ENCODE measurements at places on chromosomes 3 and 15.

DNA sequence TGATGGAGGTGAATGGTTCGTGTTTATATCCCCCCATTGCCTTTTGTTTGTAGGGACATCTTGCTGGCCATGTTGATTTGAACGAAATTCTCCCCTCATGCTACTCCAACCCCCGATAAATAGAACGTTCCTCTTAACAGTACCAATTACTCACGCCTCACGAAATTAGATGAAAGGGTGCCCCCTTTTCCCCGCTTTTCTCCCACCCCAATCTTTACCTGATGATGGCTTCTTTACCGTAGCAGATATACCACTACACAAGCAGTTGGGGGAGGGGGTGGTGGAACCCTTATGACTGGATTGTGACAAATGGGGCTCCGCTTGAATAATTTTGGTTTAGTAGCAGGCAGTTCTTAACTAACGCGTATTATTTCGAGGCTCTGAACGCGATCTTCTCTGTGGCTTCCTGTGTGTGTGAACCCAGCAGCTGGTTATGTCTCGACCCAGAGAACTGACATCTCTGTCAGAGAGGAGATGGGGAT is 1.1 kb downstream of the PIAS1 start:
- no peak for DNase-seq

DNA sequence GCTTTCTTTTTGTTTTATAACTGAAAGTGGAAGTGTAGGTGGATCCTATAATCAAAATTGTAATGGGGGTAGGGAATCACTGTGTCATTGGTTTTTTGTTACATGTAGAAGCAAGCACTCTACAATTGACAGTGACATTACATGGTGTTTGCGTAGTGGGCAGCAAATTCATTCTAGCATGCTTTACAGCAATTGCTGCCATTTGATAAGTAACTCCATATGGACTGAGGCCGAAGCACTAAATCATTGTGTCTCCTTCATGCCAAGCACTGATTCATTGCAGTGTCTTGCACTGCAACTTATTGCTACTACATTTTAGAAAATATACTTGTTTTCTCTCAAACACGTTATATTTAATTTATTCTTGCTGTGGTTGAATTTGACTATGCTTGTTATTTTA is 933.9 kb downstream of the NSUN3 start:
- no peak for DNase-seq

DNA sequence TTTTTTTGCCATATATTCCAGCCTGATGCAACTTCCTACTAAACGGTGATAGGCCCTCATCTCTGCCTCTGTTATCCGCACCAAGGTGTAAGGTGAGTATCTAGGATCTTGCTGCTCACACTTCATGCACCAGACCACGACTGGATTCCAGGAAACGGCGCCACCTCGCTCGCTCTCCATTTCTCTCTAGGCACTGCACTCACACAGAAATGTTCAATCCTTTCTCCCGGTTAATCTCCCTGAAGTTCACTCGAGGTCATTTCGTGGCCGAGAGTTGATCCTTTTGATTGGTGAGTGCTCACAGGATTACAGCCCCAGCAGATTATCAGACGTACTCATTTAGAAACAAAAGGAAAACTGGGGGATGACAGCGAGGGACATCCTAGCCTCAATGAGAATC is 28.1 kb downstream of the MCF2L2 start:
- DNase-seq = no peak

DNA sequence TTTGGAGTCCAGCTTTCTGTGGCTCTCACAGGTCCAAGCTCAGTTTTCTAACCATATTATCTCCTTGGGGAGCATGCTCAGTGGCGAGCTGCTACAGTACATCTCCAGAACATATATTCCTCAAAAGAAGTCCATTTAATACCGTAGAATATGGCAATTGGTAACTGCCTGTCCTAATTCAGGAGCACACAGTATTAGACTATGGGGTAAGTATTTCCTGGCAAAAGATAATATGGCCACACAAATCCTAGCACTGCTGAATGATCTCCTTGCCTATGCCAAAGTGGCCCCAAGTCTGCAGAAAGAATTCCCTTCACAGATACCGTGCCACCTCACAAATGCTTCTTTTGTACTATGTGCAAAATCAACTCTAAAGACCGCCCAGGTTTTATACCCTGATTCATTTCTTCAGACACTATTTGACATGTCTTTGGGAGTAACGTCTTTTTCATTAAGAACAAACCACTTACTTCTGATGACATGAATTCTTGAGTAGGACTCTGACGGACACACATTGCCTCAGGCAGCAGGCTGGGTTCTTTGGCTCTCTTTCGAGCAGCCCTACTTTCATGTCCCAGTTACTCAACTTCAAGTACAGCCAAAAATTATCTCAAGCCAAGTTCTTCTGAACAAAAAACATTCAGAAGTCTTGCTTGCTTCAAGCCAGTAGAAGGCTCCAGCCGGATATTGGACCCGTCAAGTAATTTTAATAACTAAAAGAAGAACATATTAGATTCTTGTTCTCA is 368.3 kb upstream of the DCBLD2 start:
- DNase-seq = no peak

GRCh38 chr15:38555686-38556334 is 8.8 kb downstream of the RASGRP1 start:
- DNase-seq = no peak

DNA sequence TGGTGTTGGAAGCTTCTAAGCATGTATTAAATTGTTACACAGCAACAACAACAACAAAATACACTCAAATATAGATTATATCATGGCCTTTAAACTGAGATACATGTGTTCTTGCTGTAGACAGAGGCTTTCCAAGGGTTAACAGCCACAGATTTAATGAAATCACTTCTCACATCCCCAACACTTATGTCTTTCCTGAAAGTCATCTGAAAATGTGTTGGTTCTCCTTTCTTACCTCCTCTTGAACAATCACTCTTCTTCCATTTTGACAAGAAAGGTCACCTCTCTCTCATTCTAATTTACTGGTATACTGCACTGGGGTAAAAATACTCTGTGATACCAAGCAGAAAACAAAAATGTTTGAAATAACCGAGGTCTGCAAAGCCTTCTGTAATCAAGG is 507.3 kb upstream of the KCNMB2 start:
- DNase-seq = no peak

DNA sequence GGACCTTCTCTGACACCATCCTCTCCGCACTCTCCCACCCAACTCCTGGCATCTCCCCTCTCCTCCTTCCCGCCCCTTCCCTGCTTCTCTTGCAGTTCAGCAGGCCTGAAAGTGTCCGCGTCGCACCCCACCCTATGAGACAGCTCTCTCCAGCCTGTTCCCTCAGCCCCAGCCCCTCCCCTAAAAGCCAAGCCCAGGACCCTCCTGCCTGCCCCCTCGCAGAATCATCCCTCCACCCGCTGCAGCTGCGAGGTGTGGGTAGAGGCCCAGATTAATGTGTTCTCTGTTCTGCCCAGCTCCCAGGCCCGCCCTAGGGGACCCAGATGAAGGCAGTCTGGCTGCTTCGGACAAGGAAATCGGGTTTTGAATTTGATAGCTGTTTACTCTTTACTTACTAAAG is 410 bp downstream of the PRR23E start:
- no peak for DNase-seq
